ENCODE measurements at places on chromosomes 7 and 10.

- no peak for DNase-seq
Measured at GRCh38 chr7:35430547-35431153, 176.8 kb upstream of the TBX20 start.

DNA sequence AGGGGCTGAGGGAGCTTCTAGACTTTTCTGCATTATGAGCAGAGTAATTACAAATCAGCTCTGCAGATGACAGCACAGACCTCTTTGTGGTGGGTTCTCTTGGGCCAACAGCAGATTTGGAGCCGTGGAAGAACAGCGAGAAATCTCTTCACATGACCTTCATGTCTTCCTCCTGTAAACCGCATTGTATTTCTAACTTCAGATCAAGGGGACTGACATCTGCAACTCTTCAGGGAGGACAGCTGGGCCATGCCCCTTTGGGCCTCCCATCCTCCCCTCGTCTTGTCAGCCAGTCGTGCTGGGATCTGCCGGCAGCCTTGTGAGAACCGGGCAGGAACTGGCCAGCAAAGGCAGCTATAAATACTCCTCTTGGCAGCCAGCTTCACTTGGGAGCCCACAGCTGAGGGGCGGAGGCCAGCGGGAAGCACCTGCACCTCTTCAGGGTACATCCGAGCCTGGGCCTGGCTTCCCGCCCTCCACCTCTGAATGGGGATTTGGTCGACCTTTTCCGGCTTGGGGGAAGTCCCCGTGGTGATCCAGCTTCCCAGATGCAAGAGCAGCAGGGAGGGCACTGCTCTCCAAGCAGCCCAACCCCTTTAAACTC, 54.7 kb downstream of the STEAP1B start:
- no peak for DNase-seq

- no peak for DNase-seq
Measured at GRCh38 chr10:484925-485661, 204.4 kb downstream of the DIP2C start.

DNA sequence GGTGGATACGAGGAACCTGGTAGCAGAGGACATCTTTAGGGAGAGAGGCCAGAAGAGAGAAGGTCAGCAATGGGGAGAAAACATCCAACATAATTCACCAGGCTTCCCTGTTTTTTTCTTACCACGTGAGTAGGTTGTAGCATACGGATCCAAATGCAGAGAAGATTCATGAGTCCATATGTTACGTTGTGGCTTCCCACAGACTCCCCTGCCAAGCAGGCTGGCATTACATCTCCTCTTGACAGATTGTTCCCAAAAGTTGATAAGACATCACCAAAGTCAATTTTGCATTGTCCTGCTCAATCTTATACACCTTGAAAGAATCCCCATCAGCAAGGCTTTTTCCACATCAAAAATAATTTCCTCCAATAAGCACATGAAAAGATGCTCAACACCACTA, 39.7 kb downstream of the DRGX start:
- DNase-seq = no peak

GRCh38 chr10:79417731-79418130, 27.7 kb downstream of the ZCCHC24 start:
- DNase-seq = no peak

Data from NCI-H1436 treated with DMSO at 0.1 percent for 48 hours (cell line).